ENCODE measurements at places on chromosomes 5 and 9. TPM values are rescaled to one million over a fixed set of nuclear protein-coding genes. Genes with fewer than 3 reads are reported as not detected.

Gene CXCL14
- not detected for total RNA-seq

Gene GABBR2
- total RNA-seq = not detected

Gene TNC
- total RNA-seq = 0.52 TPM

Gene HRCT1
- not detected for total RNA-seq

Gene PRRC2B
- 135 TPM for total RNA-seq

Gene FKBP15
- 25.8 TPM for total RNA-seq

Gene REEP2
- total RNA-seq = 6.1 TPM

Gene ANKRD34B
- total RNA-seq = not detected

Gene MEF2C
- 0.02 TPM for total RNA-seq

Gene ERP44
- total RNA-seq = 14.8 TPM

Gene FAM151B
- 0.24 TPM for total RNA-seq
